ENCODE measurements at places on chromosomes 12 and 14.

DNA sequence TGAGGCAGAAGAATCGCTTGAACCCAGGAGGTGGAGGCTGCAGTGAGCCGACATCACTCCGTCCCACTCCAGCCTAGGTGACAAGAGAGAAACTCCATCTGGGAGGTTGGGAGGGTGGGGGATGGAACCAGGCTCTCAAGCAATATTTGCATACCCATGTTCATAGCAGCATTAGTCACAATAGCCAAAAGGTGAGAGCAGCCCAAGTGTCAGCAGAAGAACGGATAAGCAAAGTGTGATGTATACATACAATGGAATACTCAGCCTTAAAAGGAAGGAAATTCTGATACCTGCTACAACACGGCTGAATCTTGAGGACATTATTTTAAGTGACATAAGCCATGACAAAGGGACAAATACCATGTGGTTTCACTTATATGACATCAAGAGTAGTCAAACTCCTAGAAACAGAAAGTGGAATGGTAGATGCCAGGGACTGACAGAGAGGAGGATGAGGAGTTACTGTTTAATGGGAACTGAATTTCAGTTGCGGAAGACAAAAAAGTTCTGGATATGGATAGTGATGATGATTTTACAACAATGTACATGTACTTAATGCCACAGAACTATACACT is 11.6 kb downstream of the DAD1 start:
- DNase-seq = no peak

- peak; percentile 31 for DNase-seq
Observed at GRCh38 chr12:121224591-121224990, 14.7 kb downstream of the P2RX4 start.

- DNase-seq = no peak
Observed at GRCh38 chr12:102067574-102068258, 5.9 kb upstream of the WASHC3 start.

DNA sequence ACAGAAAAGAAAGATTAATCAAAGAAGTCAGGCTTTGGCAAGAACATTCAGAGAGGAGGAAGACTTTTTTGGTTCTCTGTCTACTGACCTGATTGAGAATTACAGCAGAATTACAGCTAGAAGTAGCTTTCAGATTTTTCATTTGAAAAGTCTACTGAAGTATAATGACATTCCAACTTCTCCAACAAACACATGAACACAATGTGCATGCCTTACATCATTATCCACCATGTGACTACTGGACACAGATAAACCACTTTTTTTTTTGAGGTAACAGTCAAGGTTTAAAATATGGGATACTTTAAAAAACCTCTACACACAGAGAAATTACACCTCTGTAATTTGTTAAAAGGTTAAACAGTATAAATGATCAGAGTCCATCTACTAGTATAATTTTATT is 12.3 kb downstream of the BTBD7 start:
- DNase-seq = no peak

DNA sequence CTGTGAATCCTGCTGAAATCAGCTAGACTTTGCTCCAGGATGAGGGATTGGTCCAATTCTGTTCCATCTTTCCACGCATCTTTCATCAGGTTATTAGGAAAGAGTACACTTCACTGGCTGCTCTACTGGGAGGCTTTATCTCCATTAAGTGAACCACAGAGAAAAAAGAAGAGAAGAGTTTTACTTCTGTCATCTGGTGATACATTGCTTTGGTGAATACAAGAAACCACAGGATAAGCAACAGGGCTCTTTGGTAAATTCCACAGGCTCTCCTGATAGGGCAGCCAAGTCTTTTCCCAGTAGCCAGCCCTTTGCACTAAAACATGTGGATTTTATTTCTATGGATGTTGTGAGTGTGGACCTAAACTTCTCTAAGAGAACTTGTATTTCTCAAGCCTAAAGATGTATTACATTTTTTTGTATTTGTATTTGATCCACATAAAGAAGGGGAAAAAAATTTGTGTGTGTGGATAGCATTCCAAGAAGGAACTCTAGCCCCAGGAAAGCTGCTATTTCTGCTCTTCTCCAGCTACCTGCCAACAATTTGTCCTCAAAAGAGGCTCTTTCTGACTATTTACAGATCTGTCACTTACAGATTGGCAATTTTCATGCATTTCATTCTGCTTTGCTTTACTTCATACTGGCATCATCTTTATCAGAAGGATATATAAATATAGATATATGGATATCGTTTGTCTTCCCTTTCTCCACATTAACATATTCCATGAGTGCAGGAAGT is 1117.6 kb upstream of the TMEM132C start:
- DNase-seq = no peak

- DNase-seq = no peak
Observed at GRCh38 chr14:72745991-72746980, 147.6 kb downstream of the DPF3 start.

- no peak for DNase-seq
Observed at GRCh38 chr14:47039336-47039735, 387.8 kb upstream of the RPL10L start.

DNA sequence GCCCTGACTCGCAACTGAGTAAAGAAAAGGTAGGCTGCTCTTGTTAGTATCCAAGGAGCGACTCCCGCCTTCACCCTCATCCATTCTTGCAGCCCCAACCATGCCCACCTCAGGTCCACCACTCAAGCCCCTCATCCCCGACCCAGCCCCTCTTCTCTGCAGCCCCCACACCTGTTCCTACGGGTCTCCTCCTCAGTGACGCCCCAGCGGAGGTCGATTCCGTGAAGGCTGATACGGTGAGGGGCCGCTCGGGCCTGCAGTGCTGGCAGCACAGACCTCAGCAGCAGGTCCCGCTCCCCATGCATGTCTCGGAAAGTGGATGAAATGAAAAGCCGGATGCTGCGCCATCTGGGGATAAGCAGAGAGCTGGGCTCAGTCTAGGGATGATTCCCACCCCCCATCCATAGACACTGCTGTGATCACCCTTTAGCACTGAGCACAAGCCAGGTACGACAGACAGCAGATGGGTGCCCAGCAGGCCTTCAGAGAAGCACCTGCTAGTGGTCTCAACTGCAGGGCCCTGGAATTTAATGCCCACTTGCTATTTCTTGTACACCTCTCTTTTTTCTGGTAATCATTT is 26.9 kb downstream of the TEP1 start:
- DNase-seq = no peak

DNA sequence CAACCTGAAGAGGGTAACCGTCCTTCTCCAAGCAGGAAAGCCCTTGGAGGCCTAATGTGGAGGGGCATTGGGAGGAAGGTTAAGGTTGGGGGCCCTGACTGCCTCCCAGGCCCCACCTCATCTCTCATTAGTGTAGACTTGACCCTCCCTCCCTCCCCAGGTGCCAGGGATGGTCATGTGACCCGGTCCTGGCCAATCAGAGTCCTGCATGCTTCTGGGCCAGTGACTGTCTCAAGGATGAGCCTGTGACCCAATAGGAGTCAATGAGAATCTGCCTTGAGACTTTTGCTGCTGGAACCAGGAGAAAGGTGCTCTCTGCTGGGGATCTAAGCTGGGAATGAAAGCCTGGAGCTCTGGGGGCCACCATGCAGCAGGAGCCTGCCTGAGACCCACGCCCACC is 70.8 kb downstream of the NCOR2 start:
- DNase-seq = no peak

DNA sequence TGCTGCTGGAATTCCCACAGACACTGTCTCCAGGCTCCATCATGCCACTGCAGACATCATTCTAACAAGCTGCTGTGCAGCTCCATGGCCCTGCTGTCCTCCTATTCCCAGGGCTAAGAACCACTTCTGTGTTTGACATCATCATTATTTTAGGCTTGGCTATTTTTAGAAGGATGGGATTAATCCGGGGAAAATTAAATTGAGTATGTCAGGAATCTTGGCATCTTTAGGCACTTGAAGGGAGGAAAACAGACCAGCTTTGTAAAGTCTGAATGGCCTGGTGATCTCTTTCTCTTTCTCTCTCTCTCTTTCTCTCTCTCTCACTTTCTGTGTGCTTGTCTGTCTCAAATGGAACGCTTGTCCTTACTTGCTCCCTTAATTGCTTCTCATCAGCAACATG is 568.3 kb upstream of the FLRT2 start:
- no peak for DNase-seq

DNA sequence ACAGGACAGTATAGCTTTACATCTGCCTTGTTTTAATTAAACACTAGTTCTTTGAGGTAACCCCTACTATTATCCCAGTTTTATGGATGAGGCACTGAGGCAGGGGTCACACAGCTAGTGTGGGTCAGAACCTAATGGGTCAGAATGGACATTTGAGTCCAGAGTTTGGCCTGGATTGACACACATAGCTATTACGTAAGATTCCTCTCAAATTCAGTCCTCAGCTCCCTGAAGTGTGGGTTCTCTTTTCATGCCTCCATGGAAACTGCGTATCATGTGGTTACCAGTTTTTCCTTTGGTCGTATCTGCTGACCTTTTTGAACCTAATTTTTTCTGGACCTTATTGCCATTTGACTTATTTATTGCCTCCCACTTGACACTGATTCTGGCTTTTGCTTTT is 40.4 kb downstream of the PSEN1 start:
- DNase-seq = no peak

- no peak for DNase-seq
Observed at GRCh38 chr14:23561873-23562821, 5.4 kb downstream of the AP1G2 start.

DNA sequence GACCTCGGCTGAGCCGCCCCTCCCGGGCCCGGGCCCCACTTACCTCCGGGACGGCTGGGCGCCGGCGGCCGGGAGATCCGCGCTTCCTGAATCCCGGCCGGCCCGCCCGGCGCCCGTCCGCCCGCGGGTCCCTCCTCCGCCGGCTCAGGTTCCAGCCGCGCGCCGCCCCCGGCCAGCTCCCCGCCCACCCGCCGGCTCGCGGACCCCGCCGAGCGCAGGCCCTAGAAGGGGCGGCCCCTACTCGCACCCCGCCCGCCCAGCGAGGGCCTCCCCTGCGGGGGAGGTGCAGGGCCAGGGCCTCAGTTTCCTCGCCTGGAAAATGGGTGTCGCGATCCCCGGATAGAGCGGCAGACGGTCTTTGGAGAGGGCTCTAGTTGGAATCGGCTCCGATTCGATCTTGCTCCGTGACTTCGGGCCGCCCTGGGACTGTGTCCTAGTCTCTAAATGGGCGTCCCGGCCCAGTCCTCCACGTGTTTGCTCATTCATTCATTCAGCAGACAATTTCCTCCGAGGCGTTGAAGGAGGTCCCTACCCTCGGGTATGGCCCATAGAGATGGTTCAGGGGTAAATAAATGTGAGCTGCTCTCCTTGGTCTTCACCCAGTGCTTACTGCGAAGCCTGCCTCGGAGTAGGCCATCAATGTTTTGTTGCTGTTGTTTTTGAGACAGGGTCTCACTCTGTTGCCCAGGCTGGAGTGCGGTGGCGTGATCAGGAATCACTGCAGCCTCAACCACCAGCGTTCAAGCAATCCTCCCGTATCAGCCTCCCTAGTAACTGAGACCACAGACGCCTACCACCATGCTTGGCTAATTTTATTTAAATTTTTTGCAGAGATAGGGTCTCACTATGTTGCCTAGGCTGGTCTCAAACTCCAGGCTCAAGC is at the start of gene TRPV4:
TRPV4 (minus strand) TSS at position 92 of the 883 bp plus-strand sequence. CDS start 18,602 bp downstream, outside the sequence.
- no peak for DNase-seq

DNA sequence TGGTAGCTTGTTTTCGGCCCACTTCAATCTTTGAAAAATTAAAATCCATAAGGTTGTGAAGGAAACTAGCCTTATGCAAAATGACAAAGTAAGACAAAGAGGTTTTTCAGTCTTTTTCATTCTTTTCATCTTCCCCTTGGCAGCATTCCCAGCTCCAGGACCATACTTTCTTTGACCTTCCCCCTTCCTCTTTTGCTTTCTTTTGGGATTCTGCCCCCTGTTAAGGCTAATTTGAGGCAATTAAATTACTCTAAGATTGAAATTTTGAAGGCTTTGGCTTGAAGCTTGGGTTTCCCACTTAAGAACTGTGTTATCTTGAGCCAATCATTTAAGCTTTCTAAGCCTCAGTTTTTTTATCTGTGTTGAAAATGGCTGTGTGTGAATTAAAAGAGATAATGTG is 124.9 kb downstream of the DACT1 start:
- DNase-seq = no peak

- no peak for DNase-seq
Observed at GRCh38 chr14:23562822-23563472, 4.6 kb downstream of the AP1G2 start.

DNA sequence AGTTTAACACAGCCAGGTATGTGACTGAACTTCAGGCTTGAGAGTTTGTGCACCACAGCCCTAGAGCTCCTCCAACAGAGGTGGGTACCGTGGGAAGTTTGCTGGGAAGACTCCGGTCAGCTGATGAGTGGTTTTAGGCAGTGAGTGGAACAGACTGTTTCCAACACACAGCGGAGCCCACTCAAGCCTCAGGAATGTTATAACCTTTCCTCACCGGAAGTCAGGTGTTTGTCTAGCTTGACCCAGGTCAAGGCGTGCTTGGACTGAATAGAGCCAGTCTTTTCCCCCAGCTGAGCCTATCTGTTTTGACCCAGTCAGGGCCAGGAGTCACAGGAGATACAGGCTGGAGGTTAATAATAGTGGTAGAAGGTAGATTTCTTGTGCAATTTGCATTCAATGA is 138.4 kb upstream of the PARP11 start:
- DNase-seq = no peak

GRCh38 chr12:104519190-104520019 is 62.7 kb downstream of the CHST11 start:
- DNase-seq = no peak

DNA sequence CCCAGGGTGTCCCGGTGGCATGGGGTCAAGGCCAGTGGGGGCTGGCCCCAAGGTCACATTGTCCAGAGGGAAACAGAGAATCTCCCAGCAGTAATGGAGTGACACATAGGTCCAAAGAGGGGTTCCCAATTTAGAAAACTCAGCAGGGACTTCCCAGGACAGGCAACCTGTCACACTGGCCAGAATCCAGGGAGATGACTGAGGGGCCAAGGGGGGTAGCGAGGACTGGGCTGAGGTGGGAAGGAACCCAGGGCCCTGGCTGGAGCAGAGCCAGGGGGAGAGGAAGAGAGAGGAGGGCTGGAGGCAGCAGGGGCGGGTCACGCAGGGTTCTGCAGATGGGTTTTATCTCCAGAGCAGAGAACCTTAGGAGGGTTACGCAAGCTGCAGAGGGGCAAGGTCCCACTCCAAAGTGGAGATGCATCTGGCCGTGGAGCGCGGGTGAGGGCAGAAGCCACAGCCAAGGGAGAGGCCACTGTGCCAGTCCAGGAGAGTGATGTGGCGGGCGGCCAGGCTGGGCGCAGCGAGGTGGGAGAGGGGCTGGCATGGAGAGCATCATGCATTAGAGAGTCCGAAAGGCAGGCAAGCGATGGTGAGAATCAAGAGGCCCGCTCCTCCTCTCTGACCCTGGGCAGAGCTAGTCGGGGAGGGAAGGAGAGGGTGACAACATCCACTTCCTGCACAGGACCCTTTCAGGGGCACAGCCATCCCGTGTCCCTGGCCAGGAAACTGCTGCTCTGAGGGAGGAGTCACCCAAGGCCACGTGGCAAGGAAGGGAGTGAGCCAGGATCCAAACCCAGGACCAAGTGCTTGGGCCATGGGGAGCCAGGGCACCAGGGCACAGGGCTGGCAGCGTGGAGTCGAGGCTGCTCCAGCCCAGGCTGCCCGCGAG is 29.0 kb downstream of the NCOR2 start:
- DNase-seq = no peak

Measured in stimulated activated CD4-positive, alpha-beta T cell treated with anti-CD3 and anti-CD28 coated beads, TNF-alpha, amount 100 ng/mL, for 1 hour (primary cell).